Hematopoietic multipotent progenitor cell treated with erythropoietin and hydrocortisone succinate and interleukin-3 and kit ligand, for 6 days (in vitro differentiated cells): ENCODE measurements at places on chromosomes 1 and 21.

DNA sequence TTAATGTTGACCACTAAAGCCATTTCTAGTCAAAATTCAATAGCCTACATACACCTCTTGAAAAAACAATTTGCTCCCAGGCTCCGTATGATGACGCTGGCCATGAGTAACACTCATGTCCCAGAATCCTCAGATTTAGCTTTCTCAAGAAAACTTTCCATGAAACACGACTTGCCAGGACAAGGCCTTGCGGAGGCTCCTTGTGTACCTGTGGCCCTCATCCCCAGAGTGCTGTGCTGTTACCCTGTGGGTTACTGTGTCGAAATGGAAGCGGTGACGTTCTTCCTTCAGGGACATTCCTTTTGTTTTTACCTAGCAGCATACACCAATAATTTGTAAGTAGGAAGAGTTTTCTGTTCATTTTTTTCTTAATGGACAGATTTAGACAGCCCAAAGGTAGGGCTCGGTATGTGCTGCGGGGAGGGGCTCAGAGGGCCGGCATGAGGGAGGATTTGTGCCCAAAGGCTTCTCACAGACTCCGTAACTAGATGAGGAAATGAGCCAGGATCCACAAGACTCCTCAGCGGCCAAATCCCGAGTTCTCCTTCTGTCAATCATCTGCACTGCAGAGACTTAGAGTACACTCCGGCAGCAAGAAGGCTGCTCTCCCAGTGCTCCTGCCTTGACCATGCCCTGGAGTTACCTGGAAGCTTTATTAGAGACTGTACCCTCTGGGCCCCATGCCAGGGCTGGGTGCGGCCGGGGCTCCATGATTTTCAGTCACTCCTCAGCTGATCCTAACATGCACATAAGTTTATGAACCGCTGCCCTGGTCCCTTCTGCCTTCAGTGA, 17.8 kb downstream of the GNG12 start:
- no peak for DNase-seq

GRCh38 chr1:40059960-40060750, 19.6 kb downstream of the CAP1 start:
- DNase-seq = peak; percentile 33

- no peak for DNase-seq
Measured at GRCh38 chr1:108502138-108502537, 52.0 kb downstream of the NBPF6 start.

GRCh38 chr1:53060579-53060978, 1.4 kb upstream of the PODN start:
- no peak for DNase-seq

GRCh38 chr1:87869567-87869966, 540.9 kb downstream of the LMO4 start:
- DNase-seq = peak; percentile 38

- peak; percentile 65 for DNase-seq
Measured at GRCh38 chr1:91018006-91018405, 3.8 kb downstream of the ZNF644 start.

GRCh38 chr1:98405581-98406074, 255.9 kb upstream of the SNX7 start:
- no peak for DNase-seq

DNA sequence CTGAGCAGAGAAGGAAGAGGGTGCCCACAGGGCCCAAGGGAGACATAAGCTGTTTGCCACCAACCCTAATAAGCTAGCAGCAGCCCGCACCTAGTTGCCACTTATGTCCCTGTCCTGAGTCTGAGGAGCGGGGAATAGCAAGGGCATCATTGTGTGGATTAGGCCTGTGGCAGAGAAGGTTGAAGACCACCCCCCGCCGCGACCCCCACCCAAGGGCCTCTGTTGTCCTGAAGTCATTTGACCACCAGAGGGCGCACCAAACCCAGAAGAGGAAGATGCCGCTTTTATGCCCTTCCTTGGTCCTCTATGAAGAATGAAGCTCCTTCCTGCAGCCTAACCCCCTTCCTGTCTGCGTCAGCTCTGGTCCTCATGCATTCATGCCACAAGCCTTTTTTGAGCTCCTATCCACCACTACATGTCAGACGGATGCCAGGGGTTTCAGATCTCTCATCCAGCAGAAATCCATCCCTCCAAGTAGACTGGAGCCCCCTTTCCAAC, 16.6 kb downstream of the RHBG start:
- peak; percentile 89 for DNase-seq

DNA sequence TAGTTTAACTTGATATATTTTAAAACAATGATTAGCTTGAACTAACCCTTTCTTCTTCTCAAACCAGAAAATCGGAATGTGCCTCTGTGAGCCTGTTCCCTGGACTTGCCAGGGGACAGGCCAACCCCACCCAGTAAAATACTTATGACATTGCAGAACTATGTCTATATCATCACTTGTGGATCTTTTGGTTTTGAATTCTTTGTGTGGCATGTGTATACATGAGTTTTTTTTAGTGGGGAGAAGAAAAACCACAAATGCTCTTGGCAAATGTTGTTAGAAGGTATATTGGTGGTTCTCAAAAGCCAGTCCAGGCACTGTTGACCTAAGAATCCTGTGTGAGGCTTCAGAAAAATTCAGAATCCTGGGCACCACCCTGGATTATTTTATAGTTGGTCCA, 347.4 kb downstream of the SIPA1L2 start:
- no peak for DNase-seq

- no peak for DNase-seq
Measured at GRCh38 chr1:24897263-24898151, 32.6 kb downstream of the RUNX3 start.
